Neuronal stem cell (in vitro differentiated cells): ENCODE measurements at places on chromosomes 3 and 15.

- no peak for DNase-seq
These were observed 193.9 kb downstream of the TLE3 start for GRCh38 chr15:69903470-69904469.

- DNase-seq, result no peak
These were observed 180.7 kb upstream of the PDZRN3 start for GRCh38 chr3:73805435-73805834.

DNA sequence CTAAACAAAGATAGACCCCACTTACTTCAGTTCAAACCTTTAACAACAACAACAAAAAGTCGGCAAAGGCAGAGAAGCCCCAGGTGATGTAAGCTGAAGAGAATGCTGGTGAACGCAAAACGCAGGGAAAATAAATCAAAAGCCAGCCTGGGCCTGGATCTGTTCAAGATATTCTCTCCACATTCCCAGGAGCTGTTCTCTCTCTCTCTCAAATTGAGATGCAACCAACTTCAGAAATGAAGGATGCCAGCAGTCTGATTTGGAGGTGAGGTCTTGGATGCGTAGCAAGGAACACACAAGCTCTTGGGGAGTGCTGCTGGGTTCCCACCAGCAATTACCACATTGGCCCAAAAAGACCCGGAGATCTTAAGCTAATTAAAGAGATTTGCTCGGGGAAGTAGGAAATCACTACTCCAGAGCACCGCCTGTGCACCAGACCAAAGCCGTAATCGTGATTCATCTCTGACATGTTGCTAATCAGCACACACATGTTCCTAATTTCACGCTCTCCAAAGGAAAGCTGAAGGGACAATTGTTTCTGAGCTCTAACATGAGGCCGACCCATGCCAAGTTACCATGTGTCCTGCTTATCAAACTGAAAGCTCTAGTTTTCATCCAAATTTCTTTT lies 37.1 kb downstream of the IL17RD start:
- no peak for DNase-seq

DNA sequence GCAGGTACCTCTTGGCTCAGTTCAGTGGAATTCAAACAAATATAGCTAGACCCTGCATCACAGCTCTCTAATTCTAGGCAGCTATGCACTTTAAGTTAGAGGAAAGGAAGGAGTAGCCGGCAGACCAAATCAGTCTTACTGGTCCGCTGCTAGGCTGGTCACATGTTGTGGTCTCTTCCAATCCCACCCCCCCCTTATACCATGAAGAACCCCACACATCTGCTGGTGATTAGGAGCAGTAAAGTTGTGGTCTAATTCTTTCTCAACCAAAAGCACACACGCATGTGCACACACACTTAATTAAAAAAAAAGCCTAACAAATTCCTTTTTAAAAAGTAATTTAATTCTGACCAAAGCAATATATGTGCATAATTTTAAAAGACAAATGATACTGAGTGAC lies 16.7 kb upstream of the SH3GL3 start:
- DNase-seq, result no peak
